T-helper 22 cell (primary cell): ENCODE measurements at places on chromosomes 12 and 14.

DNA sequence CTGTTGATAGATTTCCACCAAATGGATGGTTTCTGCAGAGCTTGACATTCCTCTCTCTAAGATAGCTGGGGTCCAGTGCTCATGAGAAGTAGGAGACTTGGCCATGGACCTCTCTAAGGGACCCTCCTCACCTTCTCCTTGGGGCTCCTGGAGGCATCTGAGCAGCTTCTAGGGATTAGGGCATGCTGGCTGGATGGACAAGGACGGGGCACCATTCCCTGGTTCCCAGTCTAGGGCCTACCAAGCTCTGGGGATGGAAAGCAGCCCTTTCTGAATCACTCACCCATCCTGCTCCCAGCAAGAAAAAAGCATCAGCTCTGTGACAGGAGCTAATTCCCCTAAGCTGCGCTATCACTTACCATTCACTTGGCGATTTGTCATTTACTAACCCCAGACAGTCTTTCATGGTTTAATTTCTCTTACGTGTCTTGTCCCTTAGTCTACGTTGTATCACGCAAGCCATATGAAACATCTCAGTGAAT is 39.5 kb downstream of the VWF start:
- no peak for DNase-seq

DNA sequence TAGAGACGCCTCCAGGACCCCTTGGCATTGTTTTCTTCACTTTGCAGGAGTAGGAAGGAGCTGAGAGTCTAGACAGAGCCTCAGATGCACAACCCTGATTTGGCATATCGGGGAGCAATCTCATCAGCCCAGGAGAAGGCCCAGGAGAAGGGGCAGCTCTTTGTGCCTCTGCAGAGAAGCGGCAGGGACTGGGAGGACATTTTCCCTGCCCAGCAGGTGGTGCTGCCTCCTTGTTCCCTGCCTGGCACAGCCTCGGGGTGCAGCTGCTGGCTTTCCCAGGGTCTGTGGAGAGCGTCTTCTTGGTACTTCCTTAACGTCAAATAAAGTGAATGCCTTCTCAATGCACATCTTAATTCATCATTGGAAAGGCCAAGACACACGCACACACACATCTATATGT is 419.5 kb downstream of the TMEM121 start:
- no peak for DNase-seq

DNA sequence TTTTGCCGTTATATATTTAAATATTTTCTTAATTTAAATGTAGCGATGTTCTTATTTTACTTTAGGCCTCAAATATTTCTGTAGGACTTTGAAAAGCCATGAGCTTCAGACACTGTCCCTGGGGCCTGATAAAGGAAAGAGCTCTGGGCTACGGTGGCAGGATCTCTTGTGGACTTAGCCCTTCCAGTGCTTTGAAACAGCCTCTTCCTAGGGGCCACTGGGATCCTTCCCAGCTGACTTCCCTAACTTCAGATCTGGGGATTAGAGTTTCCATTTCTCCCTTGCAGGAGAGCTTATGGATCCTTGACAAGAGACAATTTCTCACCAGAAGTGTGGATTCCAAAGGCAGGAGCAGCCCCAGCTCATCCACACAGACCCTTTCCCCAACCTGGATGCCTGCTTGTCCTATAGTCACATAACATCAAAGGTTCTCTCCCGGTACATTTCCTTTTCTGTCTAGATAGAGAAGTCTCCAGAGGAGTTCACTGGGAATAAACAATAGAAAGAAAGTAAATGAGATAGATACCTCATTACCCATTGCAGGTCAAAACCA is 221.4 kb downstream of the TTC6 start:
- no peak for DNase-seq

GRCh38 chr14:69652942-69653684 is 41.7 kb downstream of the SUSD6 start:
- no peak for DNase-seq

DNA sequence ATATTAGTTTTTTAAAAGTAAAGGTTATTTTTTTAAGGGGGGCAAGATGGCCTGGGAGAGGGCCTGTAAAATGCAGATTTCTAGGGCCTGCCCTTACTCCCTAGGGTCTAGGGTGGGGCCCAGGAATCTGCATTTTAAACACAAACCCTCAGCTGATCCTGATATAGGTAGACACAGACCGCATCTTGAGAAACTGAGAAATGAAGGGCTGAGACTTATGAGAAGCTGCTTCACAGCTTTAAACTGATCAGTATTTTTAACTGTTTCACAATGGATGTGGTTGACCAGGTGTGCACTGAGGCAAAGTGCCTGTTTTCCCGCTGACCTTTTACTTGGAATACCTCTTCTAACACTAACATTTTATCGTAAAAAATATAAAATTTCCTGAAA is 84.0 kb downstream of the CCDC88C start:
- no peak for DNase-seq

DNA sequence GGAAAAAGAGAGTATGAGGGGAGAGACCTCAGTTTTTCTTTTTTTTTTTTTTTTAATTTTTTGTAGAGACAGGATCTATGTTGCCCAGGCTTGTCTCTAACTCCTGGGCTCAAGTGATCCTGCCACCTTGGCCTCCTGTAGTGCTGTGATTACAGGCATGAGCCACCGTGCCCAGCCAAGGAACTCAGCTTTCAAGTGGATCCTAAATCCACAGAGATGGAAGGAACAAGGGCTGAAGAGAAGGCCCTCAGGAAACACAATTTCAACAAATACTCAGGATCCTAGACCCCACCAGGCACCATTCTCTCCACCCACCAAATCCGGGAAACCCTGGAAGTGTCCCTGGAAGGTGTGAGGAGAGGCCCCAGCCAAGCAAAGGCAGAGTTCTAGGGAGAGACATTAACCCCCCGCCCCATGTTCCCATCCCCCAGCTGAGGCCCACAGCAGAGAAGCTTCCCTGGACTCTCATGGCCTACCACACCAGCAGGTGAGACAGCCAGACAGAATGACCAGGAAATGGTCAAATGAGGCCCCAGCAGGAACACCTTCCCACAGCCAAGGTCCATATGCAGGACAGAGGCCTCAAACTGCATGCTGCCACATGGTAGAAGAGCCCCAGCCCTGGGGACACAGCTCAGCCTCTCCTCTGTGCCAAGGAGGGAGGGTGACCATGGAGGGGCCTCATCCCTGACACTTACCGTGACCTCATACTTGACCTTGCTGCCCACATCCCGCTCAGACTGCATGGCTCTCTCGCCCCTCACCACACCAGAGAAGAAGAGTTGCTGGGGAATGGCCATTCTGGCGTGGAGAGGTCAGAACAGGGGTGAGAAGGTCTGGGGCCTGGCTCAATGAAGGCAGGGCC is 14.1 kb downstream of the ITGA7 start:
- no peak for DNase-seq

DNA sequence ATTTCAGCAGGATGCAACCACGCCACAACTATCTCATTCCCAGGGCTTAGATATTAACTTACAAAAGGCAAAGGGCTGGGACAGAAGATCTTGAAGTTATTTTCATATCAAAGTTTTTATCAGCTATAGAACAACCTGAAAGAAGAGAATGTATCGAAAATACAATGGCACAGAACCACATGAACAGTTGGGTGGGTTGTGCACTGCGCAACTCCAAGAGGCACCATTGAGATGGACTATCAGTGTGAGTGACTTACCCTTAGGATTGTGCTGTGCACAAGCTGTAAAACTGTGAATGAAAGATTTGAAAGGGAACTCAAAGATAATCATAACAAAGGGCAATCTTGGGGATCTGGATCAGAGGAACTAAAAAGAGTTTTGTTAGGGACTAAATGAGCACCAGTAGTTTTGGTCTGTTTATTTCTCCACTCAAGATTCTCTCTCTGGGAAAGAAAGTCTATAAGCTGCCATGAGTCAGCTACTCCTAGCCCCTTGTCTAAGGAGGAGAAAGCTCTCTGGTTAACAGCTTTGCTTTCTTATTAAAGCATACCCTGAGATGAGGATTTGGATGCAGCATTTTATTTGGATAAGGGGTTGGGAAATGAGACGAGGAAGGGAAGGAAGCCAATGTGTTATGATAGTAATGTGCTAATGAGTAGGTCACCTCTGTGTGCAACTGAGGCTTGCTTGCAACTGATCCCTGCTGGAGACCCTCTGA is 62.2 kb downstream of the TBX5 start:
- DNase-seq: no peak

- DNase-seq: no peak
Measured at GRCh38 chr12:94290353-94290752, 142.0 kb downstream of the PLXNC1 start.

DNA sequence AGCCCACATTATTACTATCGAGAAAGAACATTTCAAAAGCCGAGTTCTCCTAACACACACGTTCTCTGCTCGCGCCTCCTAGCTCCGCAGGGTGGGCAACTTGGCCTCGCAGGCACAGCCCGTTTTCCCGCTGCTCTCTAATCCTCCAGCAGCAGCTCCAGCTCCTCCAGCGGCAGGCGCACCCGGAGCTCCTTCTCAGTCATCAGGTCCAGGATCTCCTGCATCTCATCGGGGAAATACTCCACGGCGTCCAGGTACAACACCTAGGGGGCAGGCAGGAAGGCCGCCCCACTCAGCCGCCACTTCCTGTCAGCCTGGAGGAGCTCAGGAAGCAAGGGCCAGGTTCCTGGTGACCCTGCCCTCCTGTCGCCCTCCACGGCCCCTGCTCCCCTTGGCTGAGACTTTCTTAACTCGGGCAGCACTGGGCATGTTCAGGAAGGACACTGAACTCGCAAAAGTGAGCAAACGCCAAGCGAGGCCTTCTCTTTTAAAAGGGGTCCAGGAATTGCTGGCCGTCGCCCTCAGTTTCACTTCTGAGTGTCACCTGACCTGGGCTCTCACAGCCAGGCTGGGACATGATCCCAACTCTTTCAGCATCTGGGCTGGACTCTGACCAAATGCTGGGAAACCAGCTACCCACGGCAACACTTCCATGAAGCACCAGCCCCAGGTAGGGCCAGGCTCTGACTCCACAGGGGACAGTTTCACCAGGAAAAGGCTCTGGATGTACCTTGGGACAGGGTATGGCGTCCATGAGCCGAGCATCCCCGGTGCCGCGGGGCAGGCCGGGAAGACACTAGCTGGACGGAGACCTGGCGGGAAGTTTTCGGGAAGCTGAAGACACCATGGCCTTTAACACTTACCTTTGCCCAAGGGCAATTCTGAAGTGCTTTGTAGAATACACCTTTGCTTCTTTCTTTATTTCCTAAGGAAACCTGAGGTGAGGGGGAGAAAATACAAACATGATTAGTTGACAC is 22.1 kb downstream of the PSMC1 start:
- no peak for DNase-seq

DNA sequence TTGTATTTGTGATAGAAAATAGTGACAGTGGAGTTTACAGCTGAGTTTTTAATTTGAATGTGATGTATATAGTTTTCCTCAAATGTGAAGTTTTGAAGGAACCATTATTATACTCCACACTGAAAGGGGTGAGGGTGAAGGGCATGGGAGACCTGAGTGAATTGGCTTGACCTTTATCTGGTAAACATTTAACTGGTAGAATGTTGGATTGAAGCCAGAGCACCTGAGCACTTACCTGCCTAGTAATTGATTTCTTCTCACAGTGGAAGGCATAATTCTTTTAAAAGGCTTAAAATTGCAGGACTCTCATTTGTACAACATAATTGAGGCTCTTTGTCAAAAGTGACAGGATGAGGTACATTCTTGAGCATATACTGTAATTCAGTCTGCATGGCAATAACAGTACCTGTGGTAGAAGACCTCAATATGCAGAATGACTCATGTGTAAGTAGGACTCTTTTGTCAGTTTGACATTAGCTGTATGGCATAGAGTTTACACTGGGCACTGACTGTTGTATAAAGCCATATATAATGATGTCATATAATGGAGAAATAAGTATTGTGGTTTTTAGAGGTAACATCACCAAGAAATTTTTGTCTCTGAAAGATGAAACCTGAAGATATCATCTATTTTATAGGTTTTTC is 309.6 kb downstream of the TMTC2 start:
- no peak for DNase-seq

- no peak for DNase-seq
Measured at GRCh38 chr12:52285172-52285745, 6.1 kb downstream of the KRT81 start.

- no peak for DNase-seq
Measured at GRCh38 chr12:88202500-88202899, 60.4 kb downstream of the TMTC3 start.

DNA sequence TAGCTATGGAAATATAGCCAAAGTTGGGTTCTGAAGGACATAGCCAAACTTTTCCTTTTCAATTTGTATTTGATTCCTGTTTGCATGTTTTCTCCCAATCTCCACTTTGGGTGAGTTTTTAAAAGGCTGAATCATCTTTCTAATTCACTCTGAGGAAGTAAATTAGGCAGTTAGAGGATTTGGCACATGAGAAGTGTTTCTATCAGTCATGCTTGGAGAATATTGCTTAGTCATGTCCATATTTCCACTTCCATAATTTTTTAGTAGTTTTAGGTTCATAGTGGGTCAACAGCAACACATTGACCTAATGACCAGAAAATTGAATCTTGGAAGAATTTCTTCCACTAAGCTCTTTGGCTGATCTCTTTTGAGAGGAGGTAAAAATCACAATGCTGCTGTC is 21.8 kb downstream of the IRAK3 start:
- DNase-seq: no peak
